Aorta (tissue), 5 donors: ENCODE measurements at places on chromosomes 6 and 20. TPM values are rescaled to one million over a fixed set of nuclear protein-coding genes. Genes with fewer than 3 reads are reported as not detected.

GRCh38 chr20:54766483-54766882, 291.1 kb downstream of the DOK5 start:
- no peaks in the 10 kb centered on the region for H3K4me1 ChIP-seq
- no peaks in the 10 kb centered on the region for H3K36me3 ChIP-seq
- H3K27ac ChIP-seq = no peak overlapping the region
- no peak for DNase-seq
- H3K27me3 ChIP-seq = no peaks in the 10 kb centered on the region

The COL11A2 gene
- total RNA-seq = 1.7 TPM

- H3K36me3 ChIP-seq = no peaks in the 10 kb centered on the region
- peaks cover under 1% of the 10 kb centered on the region for H3K4me1 ChIP-seq
- no peak overlapping the region for H3K4me3 ChIP-seq
- no peak for DNase-seq
- H3K27ac ChIP-seq = no peak overlapping the region
Measured at GRCh38 chr20:44748005-44748370, 2.3 kb downstream of the KCNK15 start.

DNA sequence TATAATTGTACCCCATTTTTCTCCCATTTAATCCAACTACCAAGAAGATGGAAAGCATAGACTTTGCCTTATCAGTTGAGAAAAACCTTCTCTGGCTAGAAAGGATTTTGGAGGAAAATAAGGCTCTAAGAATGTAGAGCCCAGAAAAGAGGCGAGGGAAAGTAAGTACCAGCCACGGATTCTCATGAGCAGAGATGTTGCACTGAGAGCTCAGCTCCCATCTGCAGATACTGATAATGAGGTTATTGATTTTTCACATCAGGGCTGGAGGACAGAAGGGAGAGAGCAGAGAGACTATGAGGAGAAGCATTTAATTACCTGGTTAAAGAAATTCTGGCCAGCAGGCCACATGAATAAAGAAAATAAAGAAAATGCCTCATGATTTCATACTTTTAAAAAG, 104.4 kb upstream of the FAM184A start:
- DNase-seq = no peak
- H3K27me3 ChIP-seq = no peaks in the 10 kb centered on the region
- no peak overlapping the region for H3K4me3 ChIP-seq
- peaks cover 2% of the 10 kb centered on the region for H3K4me1 ChIP-seq

The TSPO2 gene
- not detected for total RNA-seq

DNA sequence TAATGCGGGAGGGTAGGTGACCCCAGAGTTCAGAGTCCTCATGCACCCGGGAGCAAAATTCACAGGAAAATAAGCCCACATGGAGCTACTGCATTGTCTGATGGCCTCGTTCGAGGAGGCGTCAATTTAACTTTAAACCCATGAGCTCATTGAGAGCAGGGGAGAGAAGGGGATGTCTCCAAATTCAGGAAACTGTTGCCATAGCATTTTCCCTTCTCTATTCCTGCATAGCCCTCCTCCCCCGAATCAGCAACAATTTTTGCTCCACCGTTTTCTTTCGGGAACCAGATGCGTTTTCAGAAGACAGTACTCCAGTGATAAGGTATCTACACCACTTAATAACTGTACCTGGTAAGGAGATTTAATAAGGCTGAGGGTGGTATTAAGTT, 324 bp upstream of the LAMP5 start:
- DNase-seq = no peak
- H3K36me3 ChIP-seq = no peaks in the 10 kb centered on the region
- H3K4me3 ChIP-seq = no peak overlapping the region
- no peak overlapping the region for H3K27ac ChIP-seq
- no peaks in the 10 kb centered on the region for H3K27me3 ChIP-seq

GRCh38 chr6:105603788-105604586, 201.1 kb upstream of the PREP start:
- H3K36me3 ChIP-seq = no peaks in the 10 kb centered on the region
- DNase-seq = no peak
- H3K4me1 ChIP-seq = peaks cover 3% of the 10 kb centered on the region
- H3K27ac ChIP-seq = peak overlapping the region; percentile 59
- H3K27me3 ChIP-seq = no peaks in the 10 kb centered on the region

The RBM24 gene
- total RNA-seq = 6.1 TPM

GRCh38 chr20:51143652-51144051, 120.7 kb upstream of the KCNG1 start:
- H3K27ac ChIP-seq = no peak overlapping the region
- H3K36me3 ChIP-seq = no peaks in the 10 kb centered on the region
- no peaks in the 10 kb centered on the region for H3K4me1 ChIP-seq
- no peak overlapping the region for H3K4me3 ChIP-seq

DNA sequence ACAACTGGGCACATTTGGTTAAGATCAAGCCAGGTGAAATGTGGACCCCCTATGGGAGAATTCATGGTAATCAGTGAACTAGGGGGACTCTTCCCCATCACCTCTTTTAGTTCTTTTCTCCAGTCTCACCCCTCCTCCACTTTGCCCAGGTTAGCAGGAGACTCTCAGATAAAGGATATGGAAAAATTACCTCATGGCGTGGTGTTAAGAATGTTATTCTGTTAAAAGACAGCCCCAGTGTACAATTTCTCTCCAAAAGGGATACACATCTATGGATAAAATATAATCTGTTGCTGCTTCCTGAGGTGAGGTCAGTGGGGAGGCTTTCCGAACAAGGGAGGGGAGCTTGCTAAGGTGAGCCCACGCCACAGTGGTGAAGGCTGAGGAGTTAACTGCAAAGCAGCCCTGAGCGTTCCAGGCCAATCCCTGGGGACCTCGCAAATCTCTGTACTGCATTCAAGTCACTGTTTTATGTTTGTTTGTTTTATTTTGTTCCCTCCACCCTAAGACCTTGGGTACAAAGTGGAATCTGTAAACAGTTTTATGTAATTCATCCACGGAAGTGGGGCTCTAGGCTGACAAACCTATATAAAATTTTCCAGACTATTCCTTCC, 52.0 kb downstream of the ADGRF1 start:
- H3K36me3 ChIP-seq = no peaks in the 10 kb centered on the region
- H3K27ac ChIP-seq = no peak overlapping the region
- peaks cover 7% of the 10 kb centered on the region for H3K4me1 ChIP-seq
- DNase-seq = no peak
- no peaks in the 10 kb centered on the region for H3K27me3 ChIP-seq
- no peak overlapping the region for H3K4me3 ChIP-seq

DNA sequence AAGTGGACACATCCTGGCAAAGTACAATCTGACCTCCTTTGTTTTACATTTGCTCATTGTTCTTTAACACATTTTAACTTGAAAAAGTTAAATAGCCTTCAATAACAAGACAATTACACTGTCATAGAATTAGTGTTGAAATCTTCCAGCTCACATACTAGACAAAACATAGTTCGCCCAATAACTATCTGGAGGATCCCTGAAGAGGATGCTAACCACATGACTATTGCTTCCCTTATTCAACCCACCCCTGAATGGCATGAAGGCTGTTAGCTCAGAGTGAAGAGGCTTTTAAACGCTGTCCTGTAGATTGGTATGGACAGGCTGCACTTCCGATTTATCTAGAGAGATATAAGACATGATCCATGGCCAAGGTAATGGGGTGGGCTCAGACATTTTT, 15.0 kb upstream of the DSE start:
- no peak overlapping the region for H3K27ac ChIP-seq
- no peak for DNase-seq
- no peaks in the 10 kb centered on the region for H3K27me3 ChIP-seq
- H3K4me1 ChIP-seq = no peaks in the 10 kb centered on the region

The MRAP2 gene
- total RNA-seq = 65.1 TPM

DNA sequence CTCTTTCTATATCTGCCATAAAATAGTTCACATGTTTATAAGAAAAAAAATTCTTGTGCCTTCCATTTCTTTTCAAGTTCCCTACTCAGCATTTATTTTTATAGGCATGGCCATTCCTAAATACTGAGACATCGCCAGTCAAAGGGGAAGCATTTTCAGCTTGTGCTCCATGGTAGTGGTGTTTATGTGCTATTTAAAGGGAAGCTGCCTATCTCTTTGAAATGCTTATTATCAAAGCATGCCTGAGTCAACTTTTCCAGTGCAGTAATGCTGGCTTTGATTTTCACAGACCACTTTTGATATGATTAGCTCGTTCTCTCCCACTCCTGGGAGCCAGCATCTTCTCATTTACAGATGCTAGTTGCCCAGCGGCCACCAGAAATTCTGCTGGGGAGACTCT, 124.1 kb upstream of the RIN2 start:
- no peaks in the 10 kb centered on the region for H3K4me1 ChIP-seq
- DNase-seq = no peak
- no peak overlapping the region for H3K27ac ChIP-seq

DNA sequence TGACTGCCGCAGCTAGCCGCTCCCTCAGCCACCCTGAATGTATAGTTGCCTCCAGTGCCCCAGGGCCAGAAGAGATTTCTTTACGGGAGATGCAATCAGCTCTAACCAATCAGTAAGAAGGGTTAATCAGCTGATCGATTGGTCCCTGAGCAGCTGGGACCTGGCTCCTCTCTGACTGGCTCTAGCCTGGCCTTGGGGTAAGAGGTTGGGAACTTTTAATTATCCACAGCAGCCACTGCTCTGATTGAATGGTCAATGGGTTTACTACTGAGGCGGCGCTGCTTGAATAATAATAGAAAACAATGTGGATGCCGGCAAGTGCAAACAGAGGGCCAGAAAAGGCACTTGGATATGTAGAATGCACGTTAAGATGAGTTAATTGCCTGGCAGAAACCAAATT, 99.8 kb downstream of the TFAP2A start:
- H3K27me3 ChIP-seq = no peaks in the 10 kb centered on the region
- H3K27ac ChIP-seq = no peak overlapping the region
- H3K4me3 ChIP-seq = no peak overlapping the region
- no peaks in the 10 kb centered on the region for H3K36me3 ChIP-seq

DNA sequence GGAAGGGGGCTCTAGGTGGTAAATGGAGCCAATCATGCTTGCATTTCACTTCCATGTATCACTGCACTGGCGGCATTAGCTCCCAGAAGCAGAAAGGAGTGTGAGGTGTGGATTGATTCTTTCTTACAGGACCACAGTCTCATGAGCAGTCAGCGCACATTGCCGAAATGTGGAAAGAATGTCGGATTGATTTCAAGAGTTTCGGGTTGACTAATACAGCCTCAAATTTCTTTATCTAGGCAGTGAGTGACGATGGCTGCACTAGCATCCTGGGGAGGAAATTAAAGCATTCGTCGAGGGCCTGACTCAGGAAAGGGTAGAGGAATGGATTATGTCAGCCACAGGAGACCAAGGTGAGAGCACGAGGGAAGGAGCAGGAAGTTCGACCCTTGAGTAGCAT, 222.8 kb upstream of the CDYL start:
- H3K27me3 ChIP-seq = no peaks in the 10 kb centered on the region
- H3K36me3 ChIP-seq = no peaks in the 10 kb centered on the region

The GHRH gene
- total RNA-seq = not detected

The DEFB124 gene
- total RNA-seq = 7.6 TPM

- no peak overlapping the region for H3K27ac ChIP-seq
- DNase-seq = no peak
- H3K4me3 ChIP-seq = no peak overlapping the region
- no peaks in the 10 kb centered on the region for H3K36me3 ChIP-seq
- H3K27me3 ChIP-seq = no peaks in the 10 kb centered on the region
Measured at GRCh38 chr20:521860-522259, 21.7 kb downstream of the CSNK2A1 start.

The POU3F2 gene
- not detected for total RNA-seq

The BPI gene
- 0.19 TPM for total RNA-seq

DNA sequence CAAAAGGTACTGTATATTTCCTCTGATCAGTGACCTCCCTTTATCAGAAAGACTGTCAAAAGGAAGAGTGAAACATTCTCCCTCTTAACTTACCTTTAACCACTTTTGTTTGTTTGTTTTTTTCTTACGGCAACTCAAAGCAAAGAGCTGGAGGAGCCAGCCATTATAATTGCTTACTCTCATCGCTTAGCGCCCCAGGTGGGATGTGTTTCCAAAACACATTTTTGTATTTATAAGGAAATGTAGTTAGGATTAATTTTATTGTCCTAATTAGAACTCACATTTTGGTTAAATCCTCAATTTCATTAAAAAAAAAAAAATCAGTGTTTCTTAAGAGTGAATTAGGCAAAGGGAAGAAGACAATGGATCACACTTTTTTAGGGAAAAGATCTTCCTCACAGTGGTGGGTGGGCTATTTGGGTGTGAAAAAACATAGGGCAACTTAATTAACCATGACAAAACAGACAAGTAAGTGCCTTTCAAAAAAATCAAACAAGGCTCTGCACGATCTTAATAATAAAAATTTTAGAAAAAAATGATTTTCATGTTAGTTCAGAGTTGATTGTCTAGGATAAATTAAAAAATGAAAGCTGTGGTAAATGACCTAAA, 1.2 kb upstream of the PHACTR2 start:
- no peak overlapping the region for H3K27ac ChIP-seq
- DNase-seq = no peak
- no peaks in the 10 kb centered on the region for H3K27me3 ChIP-seq
- peak overlapping the region; percentile 34 for H3K4me3 ChIP-seq
- H3K36me3 ChIP-seq = no peaks in the 10 kb centered on the region
- peaks cover 3% of the 10 kb centered on the region for H3K4me1 ChIP-seq
